Activated T-cell treated with anti-CD3 and anti-CD28 coated beads, Interleukin-2, amount 50 U/mL, for 72 hours (primary cell): ENCODE measurements at places on chromosomes 13 and 19. TPM values are rescaled to one million over a fixed set of nuclear protein-coding genes. Genes with fewer than 3 reads are reported as not detected.

DNA sequence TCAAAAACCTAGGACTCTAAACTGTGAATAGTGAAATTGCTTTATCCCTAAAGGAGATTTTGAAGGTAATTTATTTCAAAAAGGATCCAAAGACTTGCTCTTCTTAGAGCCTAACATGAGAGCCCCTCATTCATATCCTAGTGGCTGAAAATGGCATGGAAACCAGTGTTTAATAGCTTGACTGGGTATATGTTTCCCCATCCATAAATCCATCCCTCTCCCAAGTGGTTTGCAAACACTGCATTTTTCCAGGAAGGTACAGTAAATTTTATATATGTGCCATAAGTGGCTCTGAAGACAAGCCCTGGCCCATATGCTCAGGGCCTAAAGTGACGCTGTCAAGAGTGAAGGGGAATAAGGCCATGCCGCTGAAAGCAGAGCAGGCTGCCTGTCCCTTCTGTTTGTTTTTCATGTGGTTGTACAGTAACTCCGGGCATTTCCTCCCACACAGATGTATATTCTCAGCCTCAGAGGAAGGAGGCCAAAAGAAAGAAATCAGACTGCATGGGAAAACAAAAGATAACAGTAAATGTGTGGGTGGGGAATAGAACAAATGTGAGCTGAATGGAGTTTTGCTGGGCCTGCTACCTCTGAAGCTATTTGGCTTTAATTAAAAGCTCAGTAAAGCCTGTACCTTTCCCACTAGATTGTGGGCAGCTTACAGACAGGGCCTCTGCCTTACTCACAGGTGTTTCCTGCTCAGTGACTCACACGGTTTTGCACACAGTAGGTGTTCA, 181.9 kb downstream of the PCDH9 start:
- H3K4me1 ChIP-seq, result peaks cover 8% of the 10 kb centered on the region
- peak; percentile 1 for DNase-seq
- H3K36me3 ChIP-seq, result no peaks in the 10 kb centered on the region
- no peak overlapping the region for H3K4me3 ChIP-seq
- H3K27me3 ChIP-seq, result no peaks in the 10 kb centered on the region

DNA sequence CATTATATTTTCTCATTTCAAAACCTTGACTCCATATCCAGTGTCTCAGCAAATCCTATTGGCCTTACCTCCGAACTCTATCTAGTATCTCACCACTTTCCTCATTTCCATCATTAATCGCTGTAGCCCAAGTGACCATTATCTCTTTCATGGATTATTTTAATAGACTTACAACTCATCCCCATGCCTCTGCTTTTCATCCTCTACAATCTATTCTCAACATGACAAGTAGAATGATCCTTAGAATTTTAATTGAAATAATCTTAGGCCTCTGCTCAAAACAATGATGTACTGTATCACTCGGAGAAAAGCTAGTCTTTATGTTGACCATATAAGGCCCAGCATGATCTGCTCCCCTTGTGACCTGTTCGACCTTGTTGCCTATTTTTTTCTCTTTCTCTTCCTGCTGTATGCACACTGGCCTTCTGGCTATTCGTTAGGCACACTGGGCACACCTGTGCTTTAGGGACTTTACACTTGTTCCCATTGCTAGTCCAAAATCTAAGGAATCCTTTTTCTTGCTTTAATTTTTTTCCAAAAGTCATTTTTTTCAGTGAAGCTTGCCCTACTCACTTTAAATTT, 21.4 kb downstream of the DNAJC15 start:
- H3K27ac ChIP-seq, result peak overlapping the region; percentile 99
- no peaks in the 10 kb centered on the region for H3K27me3 ChIP-seq
- no peak for DNase-seq
- peaks cover 1% of the 10 kb centered on the region for H3K36me3 ChIP-seq
- peak overlapping the region; percentile 94 for H3K4me3 ChIP-seq

DNA sequence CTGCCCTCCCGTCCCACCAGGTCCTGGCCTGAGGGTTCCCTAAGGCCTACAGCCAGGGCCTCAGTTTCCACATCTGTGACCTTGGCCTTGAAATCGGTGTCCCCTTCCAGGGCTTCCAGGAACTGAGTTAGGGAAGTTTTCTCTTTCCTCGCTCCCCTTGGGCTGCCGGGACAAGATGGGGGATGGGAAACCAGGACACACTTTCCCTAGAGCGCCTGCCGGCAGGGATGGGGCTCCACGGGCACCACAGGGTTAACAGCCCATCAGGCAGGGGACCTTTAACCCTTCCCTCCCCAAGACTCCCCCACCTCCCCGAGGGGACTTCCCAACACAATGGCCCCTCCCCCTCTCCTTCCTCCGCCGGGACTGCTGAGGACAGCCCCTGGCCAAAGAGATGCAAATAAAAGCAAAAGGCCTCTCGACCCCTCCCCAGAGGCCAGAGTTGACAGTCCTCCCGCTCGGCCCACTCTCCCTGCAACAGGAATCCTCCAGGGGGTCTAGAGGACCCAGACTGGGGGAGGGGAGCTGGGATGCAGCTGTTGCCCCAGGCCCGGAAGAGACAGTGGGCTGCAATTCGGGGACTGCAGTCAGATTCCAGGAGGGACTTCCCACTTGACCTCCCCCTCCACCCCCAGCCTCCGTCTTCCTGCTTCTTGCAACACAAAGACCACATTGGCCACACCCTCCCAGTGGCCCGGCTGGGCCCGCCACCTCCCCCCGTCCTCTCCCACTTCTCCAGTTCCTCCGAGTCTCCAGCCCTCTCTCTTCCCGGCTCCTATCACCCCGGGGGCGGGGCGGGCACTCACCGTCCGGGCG, 3.4 kb downstream of the BBC3 start:
- H3K4me3 ChIP-seq, result peak overlapping the region; percentile 92
- H3K4me1 ChIP-seq, result peaks cover 24% of the 10 kb centered on the region
- no peaks in the 10 kb centered on the region for H3K27me3 ChIP-seq
- H3K36me3 ChIP-seq, result peaks cover 11% of the 10 kb centered on the region
- H3K27ac ChIP-seq, result peak overlapping the region; percentile 56
- DNase-seq, result peak; percentile 79

The SLC25A41 gene
- 0.16 TPM for total RNA-seq

DNA sequence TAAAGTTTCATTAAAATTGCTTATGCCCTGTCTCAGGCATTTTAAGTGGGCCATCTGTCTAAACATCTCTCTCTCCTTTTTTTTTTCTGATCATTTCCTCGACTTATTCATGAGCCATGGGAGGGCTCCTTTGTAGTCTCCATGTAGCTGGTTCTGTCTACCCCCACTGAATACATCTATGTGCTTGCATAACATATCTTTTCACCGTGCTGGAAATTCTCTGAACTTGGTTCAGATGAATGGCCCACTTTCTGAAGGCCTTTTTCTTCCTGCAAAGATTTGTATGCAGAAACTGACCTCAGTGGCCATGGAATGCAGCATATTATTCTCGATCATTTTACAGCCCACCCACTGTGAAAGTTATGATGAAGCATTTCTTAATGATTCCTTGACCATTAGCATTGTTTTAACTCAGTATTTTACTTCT, 225.3 kb downstream of the GGACT start:
- H3K27ac ChIP-seq, result no peak overlapping the region
- H3K27me3 ChIP-seq, result no peaks in the 10 kb centered on the region
- no peak overlapping the region for H3K4me3 ChIP-seq
- DNase-seq, result no peak
- H3K36me3 ChIP-seq, result no peaks in the 10 kb centered on the region
- peaks cover 8% of the 10 kb centered on the region for H3K4me1 ChIP-seq

The ACP4 gene
- not detected for total RNA-seq

DNA sequence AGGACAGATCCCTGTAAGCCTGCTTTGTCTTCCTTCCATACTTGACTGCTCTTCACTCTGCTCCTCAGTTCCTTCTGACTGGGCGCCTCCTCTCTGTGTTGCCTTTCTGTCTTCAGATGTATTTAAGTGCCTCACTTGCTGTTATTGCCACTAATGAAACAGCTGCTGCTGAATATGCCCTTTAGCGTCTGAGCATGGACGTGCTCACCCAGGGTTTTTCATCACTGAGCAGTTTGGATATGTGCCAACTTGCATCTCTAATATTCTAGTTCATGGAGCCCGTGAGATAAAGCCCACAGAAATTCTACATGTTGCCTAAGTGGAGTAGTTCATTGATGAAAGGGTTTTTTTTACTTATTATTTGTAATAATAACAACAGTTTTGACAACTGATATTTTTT, 198.2 kb downstream of the MYO16 start:
- H3K27ac ChIP-seq, result no peak overlapping the region
- H3K36me3 ChIP-seq, result no peaks in the 10 kb centered on the region
- H3K4me3 ChIP-seq, result no peak overlapping the region
- H3K27me3 ChIP-seq, result no peaks in the 10 kb centered on the region
- no peaks in the 10 kb centered on the region for H3K4me1 ChIP-seq

- H3K4me3 ChIP-seq, result no peak overlapping the region
- H3K36me3 ChIP-seq, result no peaks in the 10 kb centered on the region
- no peak overlapping the region for H3K27ac ChIP-seq
- DNase-seq, result no peak
These were observed 3.1 kb downstream of the SHISA2 start for GRCh38 chr13:26048741-26049140.

- DNase-seq, result no peak
- no peaks in the 10 kb centered on the region for H3K27me3 ChIP-seq
- H3K36me3 ChIP-seq, result no peaks in the 10 kb centered on the region
These were observed 390.8 kb downstream of the SLITRK6 start for GRCh38 chr13:85408415-85408814.

DNA sequence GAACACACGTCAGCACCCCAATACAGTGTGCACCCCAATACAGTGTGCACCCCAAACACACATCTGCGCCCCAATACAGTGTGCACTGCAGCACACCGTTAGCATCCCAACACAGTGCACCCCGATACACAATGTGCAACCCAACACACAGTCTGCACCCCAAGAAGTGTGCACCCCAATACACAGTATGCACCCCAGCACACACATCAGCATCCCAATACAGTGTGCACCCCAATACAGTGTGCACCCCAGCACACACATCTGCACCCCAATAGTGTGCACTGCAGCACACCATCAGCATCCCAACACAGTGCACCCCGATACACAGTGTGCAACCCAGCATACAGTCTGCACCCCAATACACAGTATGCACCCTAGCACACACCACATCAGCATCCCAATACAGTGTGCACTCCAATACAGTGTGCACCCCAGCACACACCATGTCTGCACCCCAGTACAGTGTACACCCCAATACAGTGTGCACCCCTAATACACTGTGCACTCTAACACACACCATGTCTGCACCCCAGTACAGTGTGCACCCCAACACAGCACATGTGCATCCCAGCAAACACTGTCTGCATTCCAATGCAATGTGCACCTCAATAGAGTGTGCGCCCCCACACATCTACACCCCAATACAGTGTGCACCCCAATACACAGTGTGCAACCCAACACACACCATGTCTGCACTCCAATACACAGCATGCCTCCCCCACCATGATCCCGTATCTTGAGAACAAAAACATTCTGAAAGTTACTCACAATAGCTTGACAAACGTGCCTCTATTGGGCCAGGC, 855 bp upstream of the CARS2 start:
- no peak for DNase-seq
- H3K4me1 ChIP-seq, result peaks cover 49% of the 10 kb centered on the region
- peak overlapping the region; percentile 81 for H3K4me3 ChIP-seq
- H3K27me3 ChIP-seq, result no peaks in the 10 kb centered on the region
- no peak overlapping the region for H3K27ac ChIP-seq

GRCh38 chr19:53546758-53547513, 9.0 kb downstream of the ZNF331 start:
- no peak overlapping the region for H3K27ac ChIP-seq
- H3K4me3 ChIP-seq, result no peak overlapping the region
- peaks cover 43% of the 10 kb centered on the region for H3K4me1 ChIP-seq
- no peak for DNase-seq
- no peaks in the 10 kb centered on the region for H3K27me3 ChIP-seq
- peaks cover 25% of the 10 kb centered on the region for H3K36me3 ChIP-seq
